A673 (cell line): ENCODE measurements at places on chromosomes 5 and 9.

DNA sequence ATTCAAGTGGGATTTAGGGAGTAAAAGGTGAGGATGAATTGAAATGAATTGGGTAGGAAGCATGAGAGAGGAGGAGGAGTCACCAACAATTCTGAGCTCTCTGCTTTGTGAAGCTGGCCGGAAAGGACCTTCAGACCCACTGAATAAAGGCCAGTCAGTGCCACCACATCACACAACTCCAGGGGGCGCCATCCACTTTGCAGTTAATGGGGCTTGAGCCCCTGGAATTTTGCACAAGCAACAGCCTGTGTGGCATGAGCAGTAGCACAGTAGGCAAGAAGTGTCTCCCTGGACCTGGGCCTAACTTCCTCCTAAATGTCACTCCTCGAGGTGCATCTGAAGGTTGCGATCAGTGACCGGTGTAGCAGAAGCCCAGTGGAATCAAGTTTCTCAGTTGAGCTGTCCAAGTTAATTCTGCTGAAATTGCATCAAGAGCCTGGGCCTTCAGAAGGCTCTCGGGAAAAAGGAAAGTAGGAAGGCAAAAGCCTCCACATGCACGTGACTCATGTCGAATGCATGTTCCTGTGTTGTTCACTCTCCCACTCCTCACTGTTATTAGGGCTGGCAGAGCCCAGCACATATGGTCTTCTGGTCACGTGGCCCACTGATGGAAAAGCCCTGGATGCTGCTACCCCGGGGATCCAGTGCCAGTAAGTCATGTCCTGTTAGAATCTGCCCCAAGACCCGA is 27.8 kb upstream of the GLIS3 start:
- peak; percentile 13 for DNase-seq

GRCh38 chr9:134541097-134541747 is 100.4 kb upstream of the COL5A1 start:
- no peak for DNase-seq

DNA sequence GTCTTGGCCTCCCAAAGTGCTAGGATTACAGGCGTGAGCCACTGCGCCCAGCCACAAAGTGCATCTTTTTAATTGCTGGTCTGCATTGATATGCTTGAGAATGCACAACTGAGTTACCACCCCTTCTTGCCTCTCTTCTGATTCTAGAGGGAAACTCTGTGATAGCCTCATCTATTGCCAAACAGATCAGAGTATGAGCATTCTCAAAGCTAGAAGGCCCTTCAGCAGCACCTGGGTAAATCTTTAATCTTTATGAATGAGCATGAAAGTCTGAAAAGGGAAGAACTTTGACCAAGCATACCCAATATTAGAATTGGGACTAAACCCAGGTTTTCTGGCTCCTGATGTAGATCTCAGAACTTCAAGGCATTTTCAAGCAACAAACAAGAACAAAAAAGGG is 298.3 kb upstream of the TNC start:
- no peak for DNase-seq

GRCh38 chr5:66361070-66361469 is 217.0 kb downstream of the SREK1 start:
- peak; percentile 2 for DNase-seq
